ENCODE measurements at places on chromosomes 7 and 10.

DNA sequence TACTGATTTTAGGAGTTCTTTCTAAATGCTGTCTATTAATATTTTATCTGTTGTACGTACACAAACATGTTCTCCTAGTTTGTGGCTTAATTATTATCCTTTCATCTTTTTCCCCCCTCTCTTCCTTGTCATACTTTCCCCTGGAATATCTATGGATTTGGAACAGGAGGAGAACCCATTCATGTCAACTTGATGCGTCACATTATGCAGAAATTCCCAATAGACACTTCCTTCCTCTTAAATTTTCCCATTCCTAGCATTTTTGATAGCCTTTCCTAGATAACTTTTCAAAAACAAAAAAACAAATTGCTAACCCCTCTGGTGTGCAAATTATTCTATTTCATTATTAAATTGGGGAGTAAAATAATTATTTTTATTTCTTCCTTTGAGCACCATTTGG, 36.2 kb downstream of the SLC35B4 start:
- DNase-seq: no peak

GRCh38 chr10:89853781-89854191, 152.4 kb downstream of the KIF20B start:
- no peak for DNase-seq

DNA sequence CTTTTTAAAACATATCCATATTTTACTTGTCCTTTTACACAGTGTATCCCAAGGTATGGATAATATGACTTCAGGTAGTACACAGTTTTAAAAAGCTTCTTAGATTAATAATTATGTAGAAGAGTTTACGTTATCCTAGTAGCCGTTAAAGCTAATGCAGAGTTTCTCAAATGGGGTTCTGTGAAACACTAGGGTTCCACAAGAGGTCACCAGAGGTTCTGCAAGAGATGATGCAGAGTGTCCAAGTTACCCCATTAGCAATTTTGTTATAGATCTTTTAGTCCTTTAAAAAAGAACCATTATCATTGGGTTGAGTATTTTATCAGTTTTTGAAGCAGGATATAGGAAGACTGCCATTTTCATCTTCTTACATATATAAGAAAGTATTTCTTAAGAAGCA, 298.9 kb upstream of the HPS1 start:
- DNase-seq: no peak

- no peak for DNase-seq
Measured at GRCh38 chr7:108145401-108145800, 15.2 kb upstream of the LAMB4 start.

DNA sequence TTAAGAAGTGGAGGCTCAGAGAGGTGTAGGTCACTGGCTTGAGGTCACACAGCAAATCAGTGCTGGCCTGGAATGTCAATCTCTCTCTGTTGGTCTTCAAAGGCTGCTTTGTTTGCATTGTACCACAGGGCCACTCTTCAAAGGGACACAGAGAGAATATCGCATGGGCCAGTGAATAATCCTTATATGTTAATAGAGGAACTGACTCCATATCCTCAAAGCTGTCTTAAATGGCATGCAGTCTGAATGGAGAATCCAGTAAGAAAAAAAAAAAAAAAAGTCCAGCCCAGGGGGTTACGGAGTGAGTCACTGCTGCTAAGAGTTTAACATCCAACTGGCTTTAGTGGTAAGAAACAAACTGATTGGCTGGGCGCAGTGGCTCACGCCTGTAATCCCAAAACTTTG, 54.1 kb downstream of the NRAP start:
- no peak for DNase-seq

GRCh38 chr10:22599048-22599561, 115.3 kb downstream of the PIP4K2A start:
- no peak for DNase-seq

DNA sequence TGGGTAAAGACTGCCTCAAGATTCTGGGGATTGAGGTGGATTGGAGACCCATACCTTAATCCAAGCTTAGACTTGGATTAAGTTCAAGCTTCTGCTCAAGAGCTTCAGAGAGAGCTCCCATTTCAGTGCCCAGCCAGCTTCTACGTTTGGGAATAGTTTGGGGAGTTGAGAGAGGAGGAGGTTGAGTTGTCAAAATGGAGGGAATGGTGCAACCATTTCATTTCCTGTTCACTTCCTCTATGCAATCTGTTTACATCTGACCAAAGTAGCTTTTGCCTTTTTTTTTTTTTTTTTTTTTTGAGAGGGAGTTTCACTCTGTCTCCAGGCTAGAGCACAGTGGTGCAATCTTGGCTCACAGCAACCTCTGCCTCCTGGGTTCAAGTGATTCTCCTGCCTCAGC, 65.8 kb downstream of the ENTPD1 start:
- no peak for DNase-seq

DNA sequence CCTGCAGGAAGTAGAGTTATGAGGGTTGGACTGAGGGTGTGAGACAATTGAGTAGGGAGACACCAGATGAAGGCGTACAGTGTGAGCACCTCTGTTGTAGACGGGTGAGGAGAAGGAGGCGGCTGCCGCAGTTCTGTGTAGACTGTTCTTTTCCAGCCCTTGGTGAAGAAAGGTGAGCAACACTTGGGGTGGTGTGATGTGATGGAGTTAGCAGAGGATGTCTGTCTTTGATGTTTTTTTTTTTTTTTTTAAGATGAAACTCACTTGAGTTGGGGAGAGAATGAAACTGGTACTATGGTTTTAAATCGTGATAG, 42.8 kb upstream of the RNF216 start:
- DNase-seq: peak; percentile 70

DNA sequence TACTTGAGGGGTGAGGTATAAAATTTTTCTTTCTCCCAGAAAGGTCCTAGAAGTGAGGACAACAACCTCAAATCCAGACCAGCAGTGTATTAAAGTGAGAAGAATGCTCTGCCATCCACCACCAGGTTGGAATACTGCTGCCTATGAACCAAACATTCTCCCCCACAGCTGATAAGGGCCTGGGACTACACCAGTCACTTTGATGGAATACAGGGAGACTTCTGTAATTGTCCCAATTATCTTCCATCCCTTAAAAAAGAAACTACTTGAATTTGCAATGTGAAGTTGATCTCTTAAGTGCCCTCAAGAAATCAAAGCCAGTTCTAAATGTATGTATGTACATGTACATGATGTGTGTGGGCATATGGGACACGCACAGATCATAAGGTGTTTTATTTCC, 3.0 kb downstream of the TBX20 start:
- DNase-seq: no peak

GRCh38 chr7:144834641-144835144, 1.2 kb downstream of the TPK1 start:
- peak; percentile 17 for DNase-seq

GRCh38 chr10:112689327-112690072, 242.5 kb downstream of the VTI1A start:
- DNase-seq: no peak

DNA sequence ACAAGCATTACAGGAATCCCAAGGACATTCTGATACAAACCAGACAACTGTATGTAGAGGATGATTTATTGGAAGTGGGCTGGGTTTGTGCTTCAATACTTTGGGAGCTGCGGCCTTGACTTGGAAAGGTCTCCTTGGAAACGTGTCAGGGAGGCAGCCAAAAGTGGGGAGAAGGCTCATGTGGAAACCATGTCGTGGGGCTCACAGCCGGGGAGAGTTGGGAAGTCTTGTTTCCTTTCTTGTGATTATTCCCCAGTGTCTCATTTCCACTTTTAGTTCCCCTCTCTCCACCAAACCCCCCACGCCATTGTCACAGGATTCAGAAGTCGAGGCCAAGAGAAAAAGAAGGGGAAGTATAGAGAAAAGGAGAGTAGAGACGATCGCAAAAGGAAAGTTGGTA, 53.9 kb upstream of the SFMBT2 start:
- no peak for DNase-seq

DNA sequence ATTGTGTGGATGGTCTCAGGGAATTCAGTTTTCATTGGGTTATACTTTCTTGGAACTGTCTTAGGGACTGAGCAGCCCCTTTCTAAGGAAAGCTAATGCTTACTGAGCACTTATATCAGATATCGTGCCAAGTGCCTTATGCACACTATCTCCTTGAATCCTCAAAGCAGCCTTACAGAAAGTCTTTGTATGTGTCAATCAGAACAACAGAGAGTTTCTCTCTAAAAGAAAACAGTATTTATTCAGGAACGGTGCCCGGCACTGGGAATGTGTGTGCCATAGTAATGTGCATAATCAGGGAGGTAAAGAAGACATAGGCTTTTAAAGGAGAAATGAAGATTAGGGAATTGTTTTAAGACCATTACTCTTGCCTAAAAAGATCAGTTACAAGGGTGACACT, 17.3 kb downstream of the ANTXRL start:
- DNase-seq: no peak

GRCh38 chr10:110348336-110348735, 43.6 kb upstream of the SMNDC1 start:
- DNase-seq: no peak

DNA sequence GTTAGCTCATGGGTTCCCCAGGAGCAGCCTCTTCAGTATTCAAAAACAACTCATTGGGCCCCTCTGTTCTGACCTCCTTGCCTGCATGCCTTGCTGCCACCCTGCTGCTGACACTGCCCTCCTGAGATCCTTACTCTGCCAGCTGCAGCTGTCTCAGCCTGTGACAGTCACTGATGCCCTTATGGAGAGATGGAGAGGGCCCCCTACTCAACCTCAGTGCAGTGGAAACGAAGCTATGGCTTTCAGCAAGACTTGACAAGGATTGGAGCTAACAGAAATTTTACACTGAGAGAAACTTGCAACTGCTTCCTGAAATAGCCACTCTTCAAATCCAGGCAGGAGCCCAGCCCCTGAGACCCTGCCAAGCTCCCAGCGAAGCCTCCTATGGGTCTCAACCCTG, 678.3 kb upstream of the C7orf33 start:
- no peak for DNase-seq

GRCh38 chr10:118710487-118710886, 44.3 kb downstream of the CACUL1 start:
- DNase-seq: no peak

DNA sequence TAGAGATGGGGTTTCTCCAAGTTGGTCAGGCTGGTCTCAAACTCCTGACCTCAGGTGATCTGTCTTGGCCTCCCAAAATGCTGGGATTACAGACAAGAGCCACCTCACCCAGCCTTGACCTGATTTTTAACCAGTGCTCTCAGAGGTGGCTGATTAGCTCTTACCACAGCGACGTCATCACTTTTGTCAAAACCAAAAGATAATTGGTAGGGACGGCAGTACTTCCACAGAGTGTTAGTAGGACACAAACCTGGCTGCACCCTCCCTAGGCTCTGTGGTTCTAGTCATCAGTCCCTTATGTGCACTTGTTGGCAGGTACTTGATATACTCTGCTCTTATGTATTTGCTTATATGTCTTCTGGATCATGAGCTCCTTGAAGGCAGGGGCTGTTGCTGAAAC, 74.0 kb downstream of the GPR141 start:
- no peak for DNase-seq

GRCh38 chr7:106377847-106378361, 93.1 kb upstream of the NAMPT start:
- DNase-seq: no peak

Data from activated CD4-positive, alpha-beta T cell treated with anti-CD3 and anti-CD28 coated beads, Interleukin-2, amount 50 U/mL, for 1 hour (primary cell).